Activated CD4-positive, alpha-beta T cell treated with anti-CD3 and anti-CD28 coated beads for 24 hours (primary cell): ENCODE measurements at places on chromosomes 12 and 14.

GRCh38 chr12:1836854-1837421 is 16.6 kb downstream of the LRTM2 start:
- DNase-seq: no peak

DNA sequence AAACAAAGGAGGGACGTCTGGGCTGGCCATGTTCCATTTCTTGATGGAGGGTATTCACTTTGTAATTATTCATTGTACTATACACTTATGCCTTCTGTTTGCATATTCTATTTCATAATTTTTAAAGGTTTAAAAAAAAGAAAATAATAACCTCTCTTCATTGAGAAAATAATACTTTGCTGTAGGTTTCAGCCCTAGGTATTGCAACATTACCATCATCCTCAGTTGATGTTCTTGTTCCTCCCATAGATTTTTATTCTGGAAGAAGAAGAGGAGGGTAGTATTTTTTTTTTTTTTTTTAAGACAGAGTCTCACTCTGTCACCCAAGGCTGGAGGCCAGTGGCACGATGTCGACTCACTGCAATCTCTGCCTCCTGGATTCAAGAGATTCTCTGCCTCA is 54.7 kb downstream of the PHLDA1 start:
- no peak for DNase-seq

DNA sequence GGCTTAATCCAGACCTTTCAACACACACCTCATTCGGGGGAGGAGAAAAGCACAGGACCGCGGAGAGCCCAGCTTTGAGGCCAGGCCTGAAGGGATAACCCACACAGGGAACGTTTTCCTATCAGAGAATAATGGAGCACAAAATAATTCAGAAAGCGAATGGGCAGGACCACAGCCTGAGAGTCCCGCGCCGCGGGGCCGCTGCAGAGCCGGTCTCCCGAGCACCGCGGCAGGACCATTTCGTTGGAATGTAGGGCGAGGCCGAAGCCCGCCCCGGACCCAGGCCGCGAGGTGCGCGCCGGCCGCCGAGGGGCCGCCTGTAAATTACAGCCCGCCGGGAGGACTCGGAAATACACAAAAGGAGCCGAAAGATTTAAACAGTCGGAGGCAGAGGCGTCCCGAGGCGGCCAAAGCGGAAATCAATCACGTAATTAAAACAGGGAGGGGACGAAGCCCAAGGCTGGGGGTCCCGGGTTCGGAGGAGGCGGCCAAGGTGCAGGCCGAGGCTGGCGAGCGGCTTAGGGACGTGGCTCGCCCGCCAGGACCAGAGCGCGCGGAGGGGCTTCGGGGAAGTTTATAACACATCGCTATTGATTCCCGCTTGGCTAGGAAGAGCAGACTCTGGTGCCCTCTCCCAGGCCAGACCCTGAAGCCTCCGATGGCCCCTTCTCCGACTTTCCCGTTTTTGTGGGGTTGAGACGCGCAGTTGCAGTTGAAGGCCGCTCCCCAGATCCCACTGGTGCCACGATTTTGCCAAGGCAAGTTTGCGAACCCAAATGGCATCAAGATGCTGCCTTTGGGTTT is 6.3 kb upstream of the HOXC4 start:
- no peak for DNase-seq

DNA sequence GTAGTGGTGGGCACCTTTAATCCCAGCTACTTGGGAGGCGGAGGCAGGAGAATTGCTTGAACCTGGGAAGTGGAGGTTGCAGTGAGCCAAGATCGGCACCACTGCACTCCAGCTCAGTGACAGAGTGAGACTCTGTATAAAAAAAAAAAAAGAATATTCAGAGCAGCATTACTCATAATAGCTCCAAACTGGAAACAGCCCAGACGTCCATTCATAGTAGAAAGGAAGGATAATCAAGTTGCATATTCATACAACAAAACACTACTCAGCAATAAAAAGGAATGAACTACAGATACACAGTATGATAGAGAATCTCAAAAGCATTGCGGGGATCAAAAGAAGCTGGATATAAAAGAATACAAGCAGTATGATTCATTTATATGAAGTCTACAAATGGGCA is 19.1 kb downstream of the TMEM30B start:
- no peak for DNase-seq

DNA sequence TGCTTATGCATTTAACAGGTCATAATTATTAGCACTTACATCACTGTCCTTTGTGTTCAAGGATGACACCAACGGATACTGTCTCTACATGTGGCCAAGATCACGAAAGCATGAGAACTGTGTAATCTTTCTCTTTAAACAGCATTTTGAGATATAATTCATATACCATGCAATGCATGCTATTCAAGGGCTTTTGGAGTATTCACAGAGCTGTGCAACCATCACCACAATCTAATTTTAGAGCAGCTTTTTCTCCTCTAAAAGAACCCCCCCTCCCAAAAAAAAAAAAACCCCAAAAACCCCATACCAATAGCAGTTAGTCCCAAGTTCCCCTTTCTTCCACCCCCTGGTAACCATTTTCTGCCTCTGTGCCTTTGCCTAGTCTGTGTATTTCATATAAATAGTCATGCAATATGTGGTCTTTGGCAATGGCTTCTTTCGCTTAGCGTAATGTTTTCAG is 60.6 kb downstream of the SPRING1 start:
- DNase-seq: no peak

GRCh38 chr12:125029761-125030358 is 35.4 kb upstream of the AACS start:
- DNase-seq: no peak

- no peak for DNase-seq
Observed at GRCh38 chr14:90201344-90201743, 55.0 kb upstream of the PSMC1 start.

- DNase-seq: no peak
Observed at GRCh38 chr12:74337951-74338350, 199.7 kb upstream of the ATXN7L3B start.

- DNase-seq: no peak
Observed at GRCh38 chr12:27840229-27840999, 60.4 kb upstream of the MANSC4 start.

GRCh38 chr12:79375050-79375449 is 315.7 kb downstream of the PAWR start:
- DNase-seq: no peak

DNA sequence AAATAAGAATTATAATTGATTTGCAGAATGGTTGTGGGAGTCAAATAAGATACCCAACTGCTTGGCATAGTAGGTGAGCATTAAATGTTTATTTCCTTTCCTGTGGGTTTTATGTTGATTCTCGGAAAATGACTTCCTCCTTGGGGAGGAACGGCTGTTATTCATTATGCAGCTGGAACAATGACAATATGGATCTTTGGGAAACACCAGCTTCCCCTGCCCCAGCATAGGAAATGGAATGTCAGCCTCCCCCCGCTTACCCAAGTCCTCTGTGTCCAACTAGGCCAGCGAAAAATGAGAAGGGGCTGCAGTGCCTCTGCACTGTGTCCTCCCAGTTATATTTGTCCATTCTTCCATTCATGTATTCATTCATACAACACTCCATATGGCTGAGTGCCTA is 11.7 kb upstream of the CCDC177 start:
- DNase-seq: no peak

GRCh38 chr12:104480826-104481440 is 24.2 kb downstream of the CHST11 start:
- no peak for DNase-seq

DNA sequence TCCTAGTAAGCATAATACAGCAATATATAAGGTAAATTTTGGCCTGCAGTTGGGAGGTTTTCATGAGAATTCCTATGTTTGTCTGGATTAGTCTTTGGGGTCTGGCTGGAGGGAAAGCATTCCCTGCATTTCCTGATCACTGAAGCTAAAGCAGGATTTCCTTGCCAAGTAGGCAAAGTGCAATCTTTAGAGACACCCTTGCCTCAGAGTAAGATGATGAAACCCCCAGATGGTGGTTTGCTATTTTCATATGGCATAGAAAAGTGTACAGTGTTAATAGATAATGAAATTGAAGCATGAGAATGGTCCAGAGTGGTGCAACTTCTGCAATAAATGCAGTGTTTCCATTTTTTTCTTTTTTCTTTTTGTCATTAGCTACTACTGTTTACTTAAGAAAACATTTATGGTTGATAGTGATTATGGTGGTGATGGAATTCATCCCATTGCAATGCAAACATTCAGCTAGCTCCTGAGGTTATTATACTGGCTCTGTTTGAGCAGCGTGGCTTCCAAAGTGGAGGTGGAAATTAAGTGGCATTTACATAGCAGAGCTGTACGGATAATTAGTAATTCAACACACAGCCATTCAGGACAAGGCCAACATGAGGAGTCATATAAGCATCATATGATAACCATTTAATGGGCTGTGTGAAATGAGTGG is 276.3 kb downstream of the DUSP6 start:
- no peak for DNase-seq

DNA sequence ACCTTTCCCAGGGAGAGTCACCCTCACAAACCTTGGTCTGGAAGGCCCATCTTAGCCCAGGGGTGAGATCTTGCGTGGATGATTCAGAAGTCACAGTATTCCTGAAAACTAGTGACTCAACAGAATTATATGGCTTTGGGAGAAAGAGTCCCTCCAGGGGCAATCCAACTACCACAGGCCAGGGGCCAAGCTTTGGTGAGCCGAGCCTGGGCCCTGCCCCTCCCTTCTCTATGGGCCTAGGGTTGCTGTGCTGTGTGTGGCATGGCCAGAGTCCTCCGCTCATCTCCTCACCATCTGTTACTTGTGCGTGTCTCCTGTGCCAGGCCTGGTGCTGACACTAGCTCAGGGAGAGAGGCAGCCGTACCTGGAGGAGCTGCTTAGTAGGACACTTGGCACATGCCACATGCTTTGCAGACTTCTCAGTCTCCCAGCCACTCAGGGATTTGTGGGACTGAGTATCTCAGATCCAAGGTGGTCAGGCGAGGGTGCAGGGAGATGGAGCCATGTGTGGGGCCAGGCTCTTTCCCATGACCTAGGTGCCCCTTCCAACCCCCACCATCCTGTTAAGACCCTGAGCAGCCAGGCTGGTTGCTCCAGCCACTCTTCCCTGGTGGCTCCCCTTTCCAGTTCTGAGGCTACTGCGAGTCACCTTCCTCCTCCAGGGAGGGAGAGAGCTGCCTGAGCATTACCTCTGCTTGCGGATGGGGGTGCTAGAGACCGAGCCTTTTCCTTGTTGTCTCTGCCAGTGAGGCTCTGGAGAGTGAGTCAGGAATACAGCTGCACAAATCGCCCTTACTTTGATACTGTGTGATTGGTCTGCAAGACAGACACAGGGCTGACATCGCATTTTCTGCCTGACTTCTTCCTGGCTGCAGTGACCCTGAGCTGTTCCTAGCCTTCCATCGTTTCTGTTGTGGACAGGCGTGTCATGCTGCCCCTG is 94.1 kb downstream of the SLC25A47 start:
- no peak for DNase-seq

GRCh38 chr12:128524439-128524838 is 257.5 kb downstream of the TMEM132C start:
- DNase-seq: no peak
